Epithelial cell of proximal tubule (primary cell): ENCODE measurements at places on chromosomes 6 and 20. TPM values are rescaled to one million over a fixed set of nuclear protein-coding genes. Genes with fewer than 3 reads are reported as not detected.

Gene TNFRSF21
- total RNA-seq, result 48.1 and 61.3 TPM in 2 replicates

- DNase-seq, result no peak
Observed at GRCh38 chr6:135358985-135359384, 138.6 kb downstream of the AHI1 start.

Gene PLEKHG1
- total RNA-seq, result 3.8 and 12.1 TPM in 2 replicates

- DNase-seq, result no peak
Observed at GRCh38 chr20:30610029-30610693, 647.3 kb upstream of the DEFB115 start.

GRCh38 chr20:46011631-46012482 is 3.1 kb downstream of the MMP9 start:
- no peak for DNase-seq

- no peak for DNase-seq
Observed at GRCh38 chr20:35091816-35092523, 637 bp downstream of the TRPC4AP start.

GRCh38 chr6:68575765-68576439 is 59.2 kb upstream of the ADGRB3 start:
- DNase-seq, result peak; percentile 20

DNA sequence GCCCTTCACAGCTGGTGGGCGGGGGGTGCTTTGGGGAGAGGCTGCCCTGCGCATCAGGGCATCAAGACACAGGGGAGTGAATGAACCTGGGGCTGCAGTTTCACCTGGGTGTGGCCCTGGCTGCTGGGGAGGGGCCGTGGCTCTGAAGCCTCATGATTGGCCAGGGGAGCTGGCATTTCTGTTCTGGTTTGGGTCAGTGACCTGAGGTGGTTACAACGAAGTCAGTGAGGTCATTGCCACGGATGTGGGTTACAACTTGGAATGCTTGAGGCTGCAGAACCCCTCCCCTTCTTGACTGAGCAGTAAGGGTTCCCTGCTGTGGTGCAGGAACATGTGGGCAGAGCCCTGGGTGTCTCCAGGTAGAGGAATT is 3.0 kb downstream of the TCEA2 start:
- DNase-seq, result peak; percentile 49

DNA sequence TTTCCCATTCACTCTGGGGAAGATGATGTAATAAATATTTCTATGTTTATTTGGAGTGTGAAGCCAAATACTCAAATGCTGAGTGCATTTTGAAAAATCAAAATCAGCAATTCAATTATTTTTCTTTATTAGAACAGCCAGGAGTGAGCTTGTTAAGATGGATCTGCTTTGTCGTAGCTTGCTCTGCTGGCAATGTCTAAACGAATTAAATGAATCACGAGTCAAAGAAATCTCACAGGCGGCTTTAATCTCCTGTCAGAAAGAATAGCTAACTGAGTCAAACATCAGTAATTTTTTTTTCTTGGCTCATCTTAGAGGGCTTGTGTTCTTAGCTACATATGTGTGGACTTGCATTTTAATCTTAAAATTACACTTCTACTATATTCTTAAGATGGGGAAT is 100.2 kb upstream of the HMGN3 start:
- no peak for DNase-seq

- DNase-seq, result peak; percentile 72
Observed at GRCh38 chr6:6918216-6918983, 189.4 kb upstream of the RREB1 start.

Gene KCNK16
- total RNA-seq, result not detected in 2 replicates

DNA sequence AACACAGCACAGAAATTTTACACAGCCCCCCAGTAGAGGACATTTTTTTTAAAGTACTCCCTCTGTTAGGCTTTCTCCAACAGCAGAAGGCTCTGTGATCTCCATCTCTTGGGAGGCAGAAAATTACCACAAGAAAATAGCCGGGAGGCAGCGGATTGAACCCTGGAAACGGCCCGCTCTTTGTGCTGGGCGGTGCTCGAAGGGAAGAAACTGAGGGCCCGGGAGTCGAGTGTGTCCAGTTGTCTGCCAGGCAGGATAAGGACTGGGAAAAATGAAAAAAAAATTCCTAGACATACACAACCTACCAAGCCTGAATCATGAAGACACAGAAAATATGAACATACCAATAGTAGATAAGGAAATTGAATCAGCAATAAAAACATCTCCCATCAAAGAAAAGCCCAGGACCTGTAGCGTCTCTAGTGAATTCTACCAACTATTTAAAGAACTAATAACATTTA is 31.5 kb downstream of the POM121L2 start:
- DNase-seq, result no peak

DNA sequence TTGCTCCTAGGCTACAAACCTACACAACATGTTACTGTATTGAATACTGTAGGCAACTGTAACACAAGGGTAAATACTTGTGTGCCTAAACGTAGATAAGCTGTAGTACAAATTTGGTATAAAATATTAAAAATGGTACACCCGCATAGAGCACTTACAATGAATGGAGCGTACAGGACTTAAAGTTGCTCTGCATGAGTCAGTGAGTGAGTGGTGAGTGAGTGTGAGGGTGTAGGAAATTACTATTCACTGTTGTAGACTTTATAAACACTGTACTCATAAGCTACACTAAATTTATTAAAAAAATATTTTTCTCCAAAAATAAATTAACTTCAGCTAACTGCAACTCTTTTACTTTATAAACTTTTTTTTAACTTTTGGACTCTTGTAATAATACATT is 391.6 kb downstream of the ADGRB3 start:
- no peak for DNase-seq

- no peak for DNase-seq
Observed at GRCh38 chr6:35737413-35738211, 780 bp downstream of the ARMC12 start.

DNA sequence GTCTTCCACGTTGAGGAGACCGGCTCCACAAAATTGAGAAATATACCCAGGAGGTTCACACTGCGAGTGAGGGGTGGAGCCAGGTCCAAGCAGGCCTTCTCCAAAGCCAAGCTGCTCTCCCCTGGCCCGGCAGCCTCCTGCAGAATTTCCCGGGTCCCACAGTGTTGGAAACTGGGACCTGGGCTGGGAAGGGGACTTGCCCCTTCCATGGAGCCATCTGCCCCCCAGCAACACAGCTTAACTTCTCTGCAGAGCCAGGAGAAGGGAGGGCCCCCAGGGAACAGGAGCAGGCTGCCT is 35.4 kb downstream of the MDFI start:
- no peak for DNase-seq

DNA sequence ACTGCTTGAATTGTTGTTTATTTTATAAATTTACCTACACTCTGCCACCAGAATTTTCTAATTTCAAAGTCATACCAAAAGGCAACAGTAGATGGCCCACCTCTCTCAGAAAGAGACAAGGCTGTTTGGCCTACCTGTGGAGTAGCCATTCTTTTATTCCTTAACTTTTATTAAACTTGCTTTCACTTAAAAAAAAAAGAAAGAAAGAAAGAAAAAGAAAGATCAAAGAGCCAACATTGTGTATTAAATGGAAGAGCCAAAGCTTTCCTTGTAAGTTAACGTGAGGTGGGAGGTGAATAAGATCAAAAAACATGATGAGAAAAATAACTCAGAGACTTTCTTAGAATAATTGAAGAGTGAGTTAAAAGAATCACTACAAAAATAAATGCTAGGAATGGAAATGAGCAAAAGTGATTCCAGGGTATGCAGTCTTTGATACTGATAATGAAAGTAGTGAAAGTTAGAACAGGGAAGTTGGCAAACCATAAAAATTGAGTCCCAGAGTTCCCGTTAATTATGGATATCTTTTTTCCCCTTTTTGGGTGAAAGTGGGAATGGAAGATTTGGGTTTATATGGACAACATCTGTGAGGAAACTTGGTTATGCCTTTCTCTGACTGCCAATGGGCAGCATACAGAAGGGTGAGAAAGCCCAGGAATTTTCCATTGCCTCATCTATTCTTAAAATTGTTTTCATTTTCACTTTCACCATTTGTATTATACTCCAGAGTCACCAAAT is 35.9 kb upstream of the MYB start:
- DNase-seq, result no peak

GRCh38 chr6:113458368-113459010 is 398.7 kb upstream of the MARCKS start:
- no peak for DNase-seq

GRCh38 chr6:151140767-151141166 is 99.0 kb upstream of the AKAP12 start:
- DNase-seq, result no peak

- no peak for DNase-seq
Observed at GRCh38 chr6:121759370-121759769, 323.9 kb downstream of the GJA1 start.

- DNase-seq, result no peak
Observed at GRCh38 chr6:83192456-83192855, 609 bp downstream of the PGM3 start.

Gene DTD1
- total RNA-seq, result 79.4 and 90.3 TPM in 2 replicates

Gene HLA-DOB
- total RNA-seq, result 0.58 TPM in 1 of 2 replicates, not detected in the other

Gene PI16
- not detected in 2 replicates for total RNA-seq

DNA sequence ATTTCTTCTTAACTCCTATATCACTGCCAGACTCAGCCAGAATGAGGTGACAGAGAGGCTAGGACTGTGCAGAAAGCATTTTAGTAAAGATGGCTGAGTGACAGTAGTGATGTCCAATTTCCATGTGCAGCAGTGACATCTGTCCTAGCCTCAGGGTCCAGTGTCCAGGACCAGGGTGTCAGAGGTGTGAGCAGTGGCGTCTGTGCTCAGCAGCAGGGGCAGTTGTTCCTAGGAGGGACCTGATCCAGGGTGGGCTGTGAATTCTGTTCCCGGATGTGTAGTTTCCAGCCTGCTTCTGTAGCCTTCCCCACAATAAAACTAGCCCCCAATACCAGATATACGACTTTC is 6.0 kb downstream of the HLA-B start:
- no peak for DNase-seq

Gene CAGE1
- 0.22 TPM in 1 of 2 replicates, not detected in the other for total RNA-seq

DNA sequence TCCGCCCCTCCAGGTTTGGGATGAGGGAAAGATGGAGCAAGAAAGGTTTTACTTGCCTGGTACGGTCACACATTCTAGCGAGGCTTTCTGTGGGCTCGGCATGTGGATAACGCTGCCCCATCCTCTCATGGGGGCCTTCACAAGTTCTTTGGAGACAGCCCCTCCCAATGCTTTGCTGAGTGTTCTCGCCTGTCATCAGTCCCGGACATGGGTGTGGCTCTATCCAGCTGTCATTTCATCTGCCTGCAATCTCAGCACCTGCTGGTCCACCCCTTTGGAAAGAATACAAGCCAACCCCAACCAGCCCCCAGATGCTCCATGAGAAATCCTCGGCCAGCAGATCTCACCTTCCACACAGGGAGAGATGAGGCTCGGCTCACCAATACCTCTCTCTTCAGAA is 30.3 kb upstream of the MDGA1 start:
- DNase-seq, result no peak

- DNase-seq, result no peak
Observed at GRCh38 chr20:59032713-59033059, 551 bp upstream of the ATP5F1E start.

DNA sequence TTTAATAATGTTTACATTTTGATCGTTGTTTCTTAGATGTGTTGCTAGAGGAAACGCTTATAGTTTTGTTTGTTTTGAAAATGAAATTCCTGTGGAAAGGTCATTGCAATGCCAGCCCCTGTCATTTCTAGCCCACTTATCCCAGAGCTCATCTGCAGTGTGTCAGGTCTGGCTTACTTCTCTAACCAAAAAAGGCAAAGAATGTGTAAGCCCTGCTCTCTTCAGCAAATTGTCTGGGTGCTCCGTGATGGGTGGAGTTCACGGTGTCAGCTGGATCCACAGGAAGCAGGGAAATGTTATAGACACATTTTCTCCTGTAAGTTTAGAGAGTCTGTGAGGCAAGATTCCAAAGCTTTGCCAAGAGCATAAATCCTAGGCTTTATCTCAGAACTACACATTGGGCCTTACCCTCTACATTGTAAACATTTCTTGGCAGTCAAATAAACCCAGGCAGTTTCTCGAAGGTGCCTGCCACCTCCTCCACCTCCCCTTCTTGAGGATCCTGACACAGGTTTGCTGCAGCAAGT is 50.9 kb downstream of the RPRD1B start:
- no peak for DNase-seq

DNA sequence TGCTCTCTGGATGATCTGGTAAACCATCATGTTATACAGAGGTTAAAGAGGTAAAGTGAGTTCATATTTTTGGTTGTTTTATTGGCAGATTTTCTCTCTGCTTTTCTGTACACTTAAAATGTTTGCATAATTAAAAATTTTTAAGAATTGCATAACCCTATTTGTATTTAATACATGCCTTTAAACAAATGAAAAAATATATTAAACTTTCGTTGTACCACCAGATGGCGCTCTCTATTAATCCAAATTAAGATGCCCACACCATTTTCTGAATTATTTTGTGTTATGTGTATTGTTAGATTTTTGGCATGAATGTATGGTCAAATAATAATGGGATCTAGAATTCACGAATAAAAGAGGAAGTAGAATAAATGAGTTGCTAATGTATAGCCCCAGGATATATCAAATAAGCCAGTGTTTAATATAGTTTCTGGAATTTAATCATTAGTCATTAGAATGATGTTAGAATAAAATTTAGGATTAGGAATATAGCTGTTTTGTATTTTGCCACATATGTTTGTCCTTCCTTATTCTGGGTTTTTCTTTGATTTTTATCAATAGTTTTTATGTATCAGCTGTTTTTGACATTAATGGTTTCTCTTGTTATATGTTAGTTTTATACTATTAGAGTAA is 38.9 kb downstream of the SMAP1 start:
- DNase-seq, result no peak

GRCh38 chr6:156821707-156822106 is 44.5 kb downstream of the ARID1B start:
- DNase-seq, result no peak

Gene ECT2L
- not detected in 2 replicates for total RNA-seq

Gene DZANK1
- 1.3 and 1.4 TPM in 2 replicates for total RNA-seq

DNA sequence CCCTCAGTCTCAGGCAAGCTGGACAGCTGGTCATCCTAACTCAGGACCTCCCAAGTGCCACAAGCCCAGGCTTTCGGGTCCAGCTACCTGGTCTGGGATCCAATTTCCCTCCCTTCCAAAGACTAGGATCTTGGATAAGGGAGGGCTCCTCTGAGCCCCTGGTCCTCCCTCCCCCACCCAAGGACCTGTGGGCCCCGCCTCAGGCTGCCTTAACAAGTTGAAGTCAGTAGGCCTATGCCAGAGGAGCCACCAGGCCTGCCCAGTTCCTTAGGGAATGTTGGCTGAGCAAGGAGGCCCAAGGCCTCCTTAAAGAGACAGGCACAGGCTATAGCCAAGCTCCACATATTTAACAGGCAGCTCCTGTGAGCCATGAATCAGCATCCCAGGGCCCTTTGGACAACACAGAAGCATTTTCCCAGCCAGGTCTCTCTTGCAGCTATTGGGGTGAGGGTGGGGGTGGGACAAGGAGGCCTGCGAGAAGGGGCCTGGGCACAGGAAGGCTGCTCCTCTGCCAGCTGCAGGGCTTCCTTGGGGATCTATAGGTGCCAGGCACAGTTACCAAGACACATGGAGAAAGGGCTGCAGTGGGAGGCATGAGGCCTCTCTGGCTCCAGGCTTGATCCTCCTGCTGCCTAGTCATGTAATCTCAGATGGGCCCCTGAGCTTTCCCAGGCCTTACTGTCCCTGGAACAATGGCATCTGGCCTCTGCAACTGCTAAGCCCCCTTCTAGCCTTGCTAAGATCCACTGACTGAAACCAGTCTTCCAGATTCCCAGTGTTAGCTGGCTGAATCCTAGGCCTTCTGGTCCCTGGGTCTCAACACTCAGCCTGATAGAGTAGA is 27.4 kb upstream of the NOL4L start:
- DNase-seq, result no peak

- DNase-seq, result no peak
Observed at GRCh38 chr6:165586706-165587105, 76.3 kb downstream of the PDE10A start.

Gene IDH3B
- 99.3 and 123 TPM in 2 replicates for total RNA-seq
